Glutamatergic neuron (in vitro differentiated cells): ENCODE measurements at places on chromosomes 5 and 9.
A peak's percentile ranks its signal among the peaks of the same experiment; 100 is the strongest.

DNA sequence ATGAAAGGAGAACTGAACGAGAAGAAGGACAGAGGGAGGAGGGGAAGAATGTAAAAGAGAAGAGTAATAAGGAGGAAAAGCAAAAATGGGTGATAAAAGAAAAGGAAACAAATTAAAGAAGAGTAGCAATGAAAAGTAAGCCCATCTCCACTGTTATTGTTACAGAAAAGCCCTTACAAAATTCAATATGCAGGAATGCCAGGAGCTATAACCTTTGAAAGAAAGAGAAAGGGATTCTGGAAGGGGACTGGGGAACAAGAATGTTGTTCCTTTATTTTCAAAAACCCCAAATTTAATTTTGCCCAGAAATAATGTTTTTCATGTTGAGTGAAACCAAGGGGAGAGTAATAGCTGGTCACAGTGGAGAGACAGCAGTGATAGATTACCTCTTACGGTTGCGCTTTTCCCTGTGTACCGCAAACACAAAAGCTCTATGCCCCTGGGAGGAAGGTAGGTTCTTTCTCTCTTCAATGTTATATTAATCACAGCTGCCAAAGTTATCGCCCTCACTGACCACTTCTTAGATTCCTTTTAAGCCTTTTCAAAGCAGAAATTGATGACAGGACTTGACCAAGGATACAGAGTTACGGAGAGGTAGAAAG, 86.7 kb downstream of the BRINP1 start:
- DNase-seq: no peak

GRCh38 chr9:132780230-132781007, 97.7 kb downstream of the AK8 start:
- DNase-seq: no peak

DNA sequence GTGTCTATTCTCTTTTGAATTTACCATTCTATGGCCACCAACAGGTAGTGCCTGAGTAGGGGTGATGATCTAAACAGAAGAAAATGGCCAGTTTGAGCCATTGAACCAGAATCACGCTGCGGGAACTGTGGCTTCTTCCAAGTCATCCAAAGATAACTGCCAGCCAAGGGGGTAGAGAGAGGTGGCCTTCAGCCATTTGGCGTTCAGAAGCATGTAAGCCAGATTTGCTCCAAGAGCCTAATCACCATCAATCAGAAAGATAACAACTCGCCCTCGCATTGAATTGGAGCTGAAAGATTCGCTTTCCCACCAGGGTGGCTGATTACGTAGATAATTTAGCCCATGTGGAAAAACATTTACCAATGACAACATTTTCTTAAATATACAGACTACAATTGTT, 1302.7 kb upstream of the DMAC1 start:
- DNase-seq: no peak

DNA sequence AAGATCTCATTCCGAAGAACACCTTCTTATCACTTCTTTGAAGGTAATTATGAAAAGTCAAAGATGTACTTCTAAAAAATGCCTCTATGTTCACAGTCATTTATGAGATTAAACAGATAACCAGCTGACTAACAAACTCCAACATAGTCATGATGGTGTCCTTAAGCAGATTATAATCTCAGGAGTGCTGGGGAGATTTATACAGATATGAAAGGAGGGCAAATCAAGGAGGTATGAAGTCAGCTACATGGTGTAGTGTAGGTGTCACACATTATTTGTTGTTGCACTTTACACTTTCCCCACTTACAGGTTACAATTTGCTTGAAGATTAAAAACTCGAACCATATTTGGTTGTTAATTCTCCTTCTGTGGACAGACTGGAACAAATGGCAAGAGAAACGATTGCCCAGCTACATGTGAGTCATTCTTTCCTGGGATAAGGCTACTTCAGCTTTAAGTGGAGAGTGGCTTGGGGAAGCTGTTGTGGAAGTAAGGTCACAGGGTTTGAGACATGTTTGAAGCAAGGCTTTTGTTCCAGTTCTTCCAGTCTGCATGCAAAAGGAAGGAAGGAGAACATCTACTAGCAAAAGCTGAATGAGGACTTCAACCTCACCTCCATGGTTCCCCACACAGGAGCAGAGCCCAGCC, 320.1 kb downstream of the ADGRV1 start:
- DNase-seq: no peak

DNA sequence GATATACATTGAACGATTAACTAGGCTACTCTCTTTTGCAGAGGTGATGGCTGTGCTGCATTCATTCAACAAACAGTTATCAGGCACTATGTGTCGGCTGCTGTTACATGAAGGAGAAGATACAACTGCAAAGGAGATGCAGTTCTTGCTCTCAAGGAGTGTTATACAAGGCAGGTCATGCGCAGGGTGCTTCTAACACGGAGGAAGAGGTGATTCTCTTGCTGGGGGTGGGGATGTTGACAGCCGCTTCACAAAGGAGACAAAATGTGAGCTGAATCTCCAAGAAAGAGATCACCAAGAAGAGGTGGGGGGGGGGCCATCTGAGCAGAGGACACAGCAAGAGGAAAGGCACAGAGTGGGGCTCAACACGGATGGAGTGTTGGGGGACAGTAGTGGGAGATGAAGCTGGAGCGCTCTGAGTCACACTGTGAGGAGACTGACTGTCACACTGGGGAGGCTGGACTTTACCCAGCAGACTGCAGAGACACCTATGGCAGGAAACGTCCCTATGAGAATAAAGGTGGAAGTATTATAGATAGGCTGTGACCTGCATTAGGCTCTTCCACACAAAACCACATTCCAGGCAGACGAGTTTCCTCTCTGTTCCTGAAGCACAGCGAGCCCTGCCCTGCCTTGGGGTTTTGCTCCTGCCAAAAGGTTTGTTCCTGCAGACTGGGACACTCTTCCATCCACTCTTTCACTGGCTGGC, 20.9 kb downstream of the NDUFA8 start:
- no peak for DNase-seq

DNA sequence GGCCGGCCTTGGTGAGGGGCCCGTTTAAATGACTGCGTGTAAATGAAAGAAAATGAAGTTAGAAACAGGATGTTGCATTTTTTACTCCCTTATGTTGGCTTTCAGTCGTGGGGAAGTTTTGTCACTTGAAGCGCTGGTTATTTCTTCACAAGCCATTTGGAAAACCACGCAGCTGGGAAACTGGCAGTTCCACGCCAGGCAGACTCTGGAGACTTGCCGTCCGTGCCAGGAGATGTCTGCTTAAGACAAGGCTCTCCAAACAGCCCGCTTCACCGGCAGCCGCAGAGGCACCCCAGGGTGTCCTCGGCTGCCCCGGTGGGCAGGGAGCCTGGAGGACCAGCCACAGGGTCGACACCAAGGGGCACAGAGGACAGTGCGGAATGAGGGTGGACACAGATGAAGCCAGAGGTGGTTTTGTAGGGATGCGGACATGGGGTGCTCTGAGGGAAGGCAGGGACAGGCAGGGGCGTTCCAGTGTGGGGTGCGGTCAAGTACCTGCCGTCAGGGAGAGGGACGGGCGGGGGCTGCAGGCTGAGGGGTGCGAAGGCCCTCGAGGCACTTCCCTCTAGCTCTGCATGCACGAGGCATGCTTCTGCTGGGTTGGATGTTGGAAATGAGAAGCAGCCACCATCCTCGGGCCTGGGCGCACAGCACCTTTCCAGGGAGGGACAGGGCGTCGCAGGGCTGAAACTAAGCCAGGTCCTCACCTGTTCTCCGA, 11.1 kb upstream of the AJM1 start:
- DNase-seq: peak; percentile 11

- DNase-seq: no peak
Observed at GRCh38 chr5:175747539-175748060, 89.7 kb downstream of the HRH2 start.

DNA sequence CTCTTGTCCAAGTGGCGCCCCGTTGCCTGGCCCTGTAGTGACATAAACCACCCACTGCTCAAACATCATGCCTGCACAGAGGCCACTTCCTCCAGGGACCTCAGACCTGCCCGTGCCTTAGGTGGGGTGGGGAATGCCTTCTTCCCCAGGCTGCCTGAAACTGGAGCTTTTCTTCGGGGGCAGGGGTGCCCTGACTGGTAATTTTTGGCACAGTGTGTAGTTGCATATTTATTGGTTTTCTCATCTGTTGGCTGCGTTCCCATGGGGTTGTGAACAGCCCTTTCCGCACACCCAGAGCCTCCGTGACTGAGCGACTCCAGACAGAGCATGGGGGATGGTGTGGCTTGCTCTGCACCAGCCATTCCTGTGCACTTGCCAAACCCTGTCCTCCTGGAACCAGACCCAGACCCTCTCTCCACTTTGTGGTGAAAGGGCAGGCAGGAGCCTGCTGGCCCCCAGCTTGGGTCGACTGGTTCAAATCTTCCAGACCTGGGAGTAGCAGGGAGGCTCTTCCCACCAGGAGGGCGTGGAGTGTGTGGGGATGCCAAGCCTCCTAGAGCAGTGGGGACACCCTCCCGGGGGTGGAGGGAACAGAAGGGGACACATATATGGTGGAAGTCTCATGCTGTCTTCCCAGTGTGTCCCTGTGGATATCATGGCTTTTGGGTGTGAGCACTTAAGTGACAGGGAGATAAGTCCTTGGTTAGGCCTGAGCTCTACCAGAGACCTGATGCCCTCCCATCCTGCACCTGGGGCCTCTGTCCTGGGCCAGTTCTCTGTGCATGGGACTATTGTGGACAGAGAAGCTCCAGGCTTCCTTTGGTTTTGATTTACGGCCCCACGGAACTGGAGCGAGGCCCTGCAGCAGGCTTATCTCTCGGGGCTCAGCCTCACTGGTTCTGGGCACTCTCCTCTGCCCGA, 39.6 kb downstream of the WNK2 start:
- peak; percentile 33 for DNase-seq

DNA sequence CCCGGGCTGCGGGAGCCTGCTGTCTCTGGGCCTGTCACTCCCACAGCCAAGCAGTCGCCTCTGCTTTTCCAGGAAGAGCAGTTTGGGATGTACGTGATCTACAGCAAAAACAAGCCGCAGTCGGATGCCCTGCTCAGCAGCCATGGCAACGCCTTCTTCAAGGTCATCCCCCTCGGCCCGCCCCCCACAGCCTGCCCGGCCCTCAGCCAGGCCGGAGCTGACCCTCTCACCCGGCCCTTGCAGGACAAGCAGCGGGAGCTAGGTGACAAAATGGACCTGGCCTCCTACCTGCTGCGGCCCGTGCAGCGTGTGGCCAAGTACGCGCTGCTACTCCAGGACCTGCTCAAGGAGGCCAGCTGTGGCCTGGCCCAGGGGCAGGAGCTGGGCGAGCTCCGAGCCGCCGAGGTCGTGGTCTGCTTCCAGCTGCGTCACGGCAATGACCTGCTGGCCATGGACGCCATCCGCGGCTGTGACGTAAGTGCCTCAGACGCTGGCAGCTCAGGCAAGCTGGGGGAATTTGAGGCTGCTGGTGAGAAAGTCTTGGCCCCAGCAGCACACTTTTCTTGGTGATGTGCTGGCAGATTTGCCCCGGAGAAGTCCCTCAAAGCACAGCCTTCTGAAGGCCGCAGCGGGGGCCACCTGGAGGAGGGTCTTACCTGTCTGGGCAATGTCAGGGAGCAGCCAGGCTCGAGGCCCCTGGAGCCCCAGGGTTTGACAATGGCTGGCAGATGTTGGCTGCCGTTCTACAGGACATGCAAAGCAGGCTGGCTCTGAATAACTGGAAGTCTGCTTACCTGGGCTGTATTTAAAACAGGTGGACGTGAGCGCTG, 20.1 kb upstream of the LRRC14B start:
- peak; percentile 21 for DNase-seq

GRCh38 chr9:38107811-38108304, 38.8 kb upstream of the SHB start:
- no peak for DNase-seq

GRCh38 chr9:120442308-120442995, 137.5 kb downstream of the CDK5RAP2 start:
- DNase-seq: no peak

DNA sequence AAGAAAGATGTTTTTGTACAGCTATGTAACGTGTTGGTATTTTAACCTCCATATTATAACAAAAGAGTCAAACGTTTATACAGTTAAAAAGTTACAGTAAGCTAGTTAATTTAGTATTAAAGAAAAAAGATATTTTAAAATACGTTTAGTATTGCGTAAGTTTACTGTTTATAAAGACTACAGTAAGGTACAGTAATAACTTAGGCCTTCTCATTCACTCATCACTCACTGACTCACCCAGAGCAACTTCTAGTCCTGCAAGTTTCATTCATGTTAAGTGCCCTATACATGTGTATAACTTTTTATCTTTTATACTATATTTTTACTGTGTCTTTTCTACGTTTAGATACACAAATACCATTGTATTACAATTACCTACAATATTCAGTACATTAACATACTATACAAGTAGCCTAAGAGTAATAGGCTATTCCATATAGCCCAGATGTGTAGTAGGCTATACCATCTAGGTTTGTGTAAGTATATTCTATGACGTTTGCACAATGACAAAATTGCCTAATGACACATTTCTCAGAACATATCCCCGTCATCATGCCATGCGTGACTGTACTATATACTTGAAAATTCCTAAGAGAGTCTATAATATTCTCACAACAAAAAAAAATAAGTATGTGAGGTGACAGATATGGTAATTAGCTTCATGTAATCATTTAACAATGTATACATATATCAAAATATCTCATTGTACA, 33.8 kb downstream of the ERP44 start:
- no peak for DNase-seq

DNA sequence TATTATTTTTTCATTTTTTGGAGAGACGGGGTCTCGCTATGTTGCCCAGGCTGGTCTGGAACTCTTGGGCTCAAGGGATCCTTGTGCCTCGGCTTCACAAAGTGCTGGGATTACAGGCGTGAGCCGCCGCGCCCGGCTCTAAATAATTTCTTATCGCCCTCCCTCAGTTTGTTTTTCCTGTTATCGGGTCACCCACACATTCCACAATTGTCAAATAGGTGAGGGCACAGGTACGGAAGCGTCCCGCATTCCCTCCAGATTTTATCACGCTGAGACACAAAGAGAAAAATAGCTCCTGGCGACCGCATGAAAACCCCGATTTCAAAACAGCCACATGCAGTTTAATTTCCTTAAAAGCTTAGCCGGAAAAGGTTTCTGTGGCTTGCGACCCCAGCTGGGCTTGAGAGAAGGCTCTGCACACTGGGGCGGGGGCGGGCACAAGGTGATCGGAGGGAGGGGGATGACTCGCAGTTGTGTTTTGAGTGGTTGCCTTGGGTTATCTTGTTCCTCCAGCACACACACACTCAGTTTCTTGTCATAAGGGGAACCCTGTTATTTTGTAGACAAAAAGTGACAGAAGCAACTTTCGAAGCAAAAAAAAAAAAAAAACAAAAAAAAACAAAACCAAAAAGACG, 717 bp upstream of the IQGAP2 start:
- peak; percentile 46 for DNase-seq

GRCh38 chr5:110177729-110178128, 488.0 kb downstream of the MAN2A1 start:
- DNase-seq: no peak

GRCh38 chr5:116652196-116652729, 77.6 kb upstream of the SEMA6A start:
- DNase-seq: peak; percentile 72

- no peak for DNase-seq
Observed at GRCh38 chr9:125663127-125663526, 43.9 kb downstream of the MAPKAP1 start.

DNA sequence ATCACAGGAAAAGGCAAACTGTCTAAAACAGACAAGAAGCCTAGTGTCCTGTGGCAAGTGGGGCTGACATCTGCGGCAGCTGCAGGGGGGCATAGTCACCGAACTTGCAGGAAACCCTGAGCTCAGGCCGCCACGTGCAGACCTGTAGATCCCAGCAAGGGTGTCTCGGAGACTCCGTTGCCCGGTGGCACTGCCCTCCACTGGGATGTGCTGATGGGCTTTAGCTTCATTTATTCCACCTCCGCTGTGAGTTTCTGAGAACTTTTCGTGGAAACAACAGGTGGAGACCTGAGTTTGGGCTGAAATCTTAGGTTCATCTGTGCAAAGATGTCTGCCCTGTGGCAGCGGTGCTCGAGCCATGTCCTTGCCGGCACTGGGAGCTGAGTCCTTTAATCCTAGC, 22.1 kb downstream of the CEP72 start:
- no peak for DNase-seq
